Ascending aorta (tissue), 2 donors: ENCODE measurements at places on chromosomes 16 and 17.

- DNase-seq, result no peak
These were observed 15.7 kb downstream of the RHBDF2 start for GRCh38 chr17:76485569-76485968.

DNA sequence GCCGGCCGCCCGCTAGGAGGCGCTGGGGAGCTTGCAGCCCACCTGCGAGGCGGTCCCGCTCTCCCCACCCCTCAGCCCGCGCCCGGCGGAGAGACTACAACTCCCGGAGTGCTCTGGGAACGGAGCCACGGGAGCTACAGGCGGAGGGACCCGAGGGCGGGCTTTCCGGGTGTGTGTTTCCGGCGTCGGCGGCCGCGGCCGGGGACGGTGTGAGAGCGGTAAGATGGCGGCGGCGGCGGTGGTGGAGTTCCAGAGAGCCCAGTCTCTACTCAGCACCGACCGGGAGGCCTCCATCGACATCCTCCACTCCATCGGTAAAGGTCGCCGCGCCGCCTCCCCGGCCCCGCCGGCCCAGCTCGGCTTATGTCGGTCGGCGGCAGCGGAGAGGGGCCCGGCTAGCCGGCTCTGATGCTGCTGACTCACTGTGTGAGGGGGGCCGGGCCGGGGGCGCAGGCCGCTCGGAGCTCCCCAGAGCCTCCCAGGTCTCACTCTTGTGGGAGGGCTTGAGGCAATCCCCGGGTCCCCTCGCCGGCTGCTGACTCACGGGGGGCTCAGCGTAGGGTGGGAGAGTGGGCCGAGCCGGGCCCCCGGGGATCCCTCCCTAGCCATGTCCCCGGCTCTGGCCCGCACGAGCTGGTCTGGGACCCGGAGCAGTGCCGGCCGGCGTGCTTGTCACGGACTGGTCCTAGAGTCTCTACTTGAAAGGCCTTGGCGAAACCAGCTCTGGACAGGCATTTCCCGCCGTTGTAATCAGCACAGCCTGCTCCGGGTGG, at the start of gene PSMD11:
Gene PSMD11, plus strand, starts transcription at position 210 of the 773 bp plus-strand sequence. Its CDS starts 14 bp downstream, at position 224.
- DNase-seq, result peak; percentile 99

GRCh38 chr17:68821860-68822696, 133.1 kb downstream of the ABCA8 start:
- no peak for DNase-seq

GRCh38 chr17:83128306-83129240, 49.2 kb downstream of the METRNL start:
- DNase-seq, result peak; percentile 58

DNA sequence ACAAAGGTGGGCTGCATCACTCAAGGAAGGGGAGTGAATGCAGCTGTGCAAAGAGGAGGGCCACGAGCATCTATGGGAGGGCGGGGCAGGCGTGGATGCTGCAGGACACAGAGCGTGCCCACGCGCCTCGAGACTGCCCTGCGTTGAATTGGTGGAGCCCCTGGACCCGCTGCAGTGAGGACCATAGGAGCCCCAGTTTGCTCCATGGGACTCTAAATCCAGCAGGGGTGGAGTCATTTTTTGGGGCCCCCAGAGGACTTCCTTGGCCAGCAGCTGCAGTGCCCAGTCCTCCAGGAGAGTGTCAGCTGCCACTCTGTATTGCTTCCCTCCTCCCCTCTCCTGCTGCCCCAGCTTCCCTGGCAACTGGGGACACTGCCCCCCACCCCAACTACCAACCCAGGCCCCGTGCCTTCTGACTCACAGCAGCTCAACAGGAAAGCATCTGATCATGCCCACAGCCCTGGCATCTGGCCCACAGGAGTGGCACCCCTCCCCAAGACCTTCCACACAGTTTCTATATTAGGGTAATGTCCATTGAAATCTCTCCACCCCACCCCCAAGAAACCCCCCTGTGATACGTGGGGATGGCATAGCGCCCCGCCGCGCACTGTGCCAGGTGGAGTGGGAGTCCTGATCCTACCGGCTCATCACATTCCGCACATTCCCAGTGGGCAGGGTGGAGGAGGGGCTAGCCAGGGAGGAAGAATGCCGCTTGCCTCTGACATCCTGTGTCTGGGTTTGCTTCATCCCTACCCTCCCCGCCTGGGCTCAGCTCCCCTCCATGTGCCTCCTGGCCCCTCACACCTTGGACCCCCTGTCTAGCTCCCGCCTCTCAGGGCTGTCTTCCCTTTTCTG, 27.8 kb upstream of the ITGA3 start:
- DNase-seq, result no peak

DNA sequence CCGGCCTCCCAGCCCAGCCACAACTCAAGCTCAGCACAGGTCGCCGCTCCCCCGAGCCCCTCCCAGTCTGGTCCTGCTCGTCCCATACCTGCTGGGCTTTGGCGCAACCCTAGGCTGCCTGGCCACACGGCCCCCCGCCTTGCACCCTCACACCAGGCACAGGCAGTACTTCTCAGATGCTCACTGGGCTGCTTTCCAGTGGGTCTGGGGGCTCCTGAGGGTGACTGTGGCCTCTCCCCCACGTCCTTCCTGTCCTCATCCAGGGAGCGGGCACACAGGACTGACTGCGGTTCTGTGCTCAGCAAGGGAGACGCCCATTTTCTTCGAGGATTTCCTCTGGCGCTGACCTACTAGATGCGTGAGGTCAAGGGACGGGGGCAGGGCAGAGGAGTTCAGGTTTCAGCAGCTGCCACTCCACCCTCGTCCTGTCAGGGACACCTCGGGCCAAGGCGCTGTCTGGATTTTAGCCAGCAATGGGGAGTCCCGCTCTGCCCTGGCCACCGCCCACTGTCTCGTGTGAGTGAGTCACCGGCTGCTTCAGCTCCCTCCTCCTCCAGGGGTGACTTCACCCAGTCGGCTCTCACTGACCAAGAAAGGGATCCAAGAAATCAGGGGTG, 115.8 kb downstream of the NPIPB11 start:
- DNase-seq, result peak; percentile 98

GRCh38 chr16:2773188-2773968, 3.7 kb downstream of the ELOB start:
- DNase-seq, result no peak

- DNase-seq, result peak; percentile 77
These were observed 79.8 kb upstream of the TBC1D3K start for GRCh38 chr17:37844158-37844976.

GRCh38 chr17:38551121-38551520, 54.6 kb downstream of the SRCIN1 start:
- no peak for DNase-seq

- no peak for DNase-seq
These were observed 11.5 kb upstream of the PITPNA start for GRCh38 chr17:1573932-1574696.

GRCh38 chr17:31608659-31609254, 217.3 kb downstream of the RAB11FIP4 start:
- DNase-seq, result no peak

DNA sequence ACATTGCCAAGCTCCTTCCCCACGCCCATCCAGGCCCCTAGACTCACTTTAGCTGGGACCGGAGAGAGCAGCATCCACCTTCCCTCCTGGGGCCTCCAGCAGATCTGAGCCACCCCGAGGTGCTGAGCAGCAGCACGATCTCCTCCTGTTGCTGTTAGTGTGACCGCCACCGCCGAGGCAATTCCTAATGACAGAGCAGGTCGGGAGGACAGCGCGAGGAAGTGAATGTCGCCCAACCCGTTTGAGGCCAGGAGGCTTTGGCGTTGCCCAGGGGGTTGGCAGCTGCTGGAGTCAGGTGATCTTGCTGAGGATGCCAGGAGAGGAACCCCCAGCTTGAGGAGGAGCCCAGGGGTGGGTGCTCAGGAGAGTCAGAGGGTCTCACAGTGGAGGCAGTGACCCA, at the start of gene RNF222:
Gene RNF222, minus strand, starts transcription at position 192 of the 400 bp plus-strand sequence. CDS start 4,366 bp downstream, outside the sequence.
- DNase-seq, result no peak

DNA sequence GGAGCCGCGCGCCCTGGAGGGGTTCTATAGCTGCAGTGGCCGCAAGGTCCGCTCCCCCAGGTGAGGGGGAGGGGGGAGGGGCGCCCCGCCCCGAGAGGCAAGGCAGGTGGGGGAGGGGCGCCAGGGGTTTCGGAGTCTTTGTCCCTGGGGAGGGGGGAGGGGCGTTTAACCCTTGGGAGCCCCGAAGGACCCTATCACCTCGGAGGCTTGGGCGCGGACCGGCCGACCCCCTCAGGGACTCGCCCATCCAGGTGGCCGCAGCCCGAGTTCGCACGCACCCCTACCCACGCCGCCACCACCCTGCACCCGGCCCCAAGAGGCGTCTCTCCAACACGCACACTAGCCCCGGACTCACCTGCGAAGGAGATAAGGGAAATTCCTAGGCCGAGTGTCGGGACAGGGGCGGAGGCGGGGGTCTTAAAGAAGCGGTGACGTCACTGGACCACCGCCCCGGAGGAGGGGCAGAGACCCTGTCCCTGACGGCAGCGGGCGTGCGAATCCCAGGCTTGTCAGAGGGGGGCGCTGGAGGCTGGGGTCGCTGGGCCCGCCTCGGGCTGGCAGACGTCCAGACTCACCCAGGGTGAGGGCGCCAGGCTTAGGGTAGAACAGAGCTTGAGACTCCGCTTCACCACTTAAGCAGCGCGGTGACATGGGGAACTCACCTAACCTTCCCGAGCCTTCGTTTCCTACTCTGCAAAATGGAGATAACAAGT, at the start of gene CLDN6:
Gene CLDN6, minus strand, starts transcription at position 390 of the 713 bp plus-strand sequence. CDS start 2,162 bp downstream, outside the sequence.
- no peak for DNase-seq

GRCh38 chr17:3964203-3965117, at the start of gene ATP2A3:
ATP2A3 (minus strand) TSS chr17:3964437; CDS start chr17:3964291, 146 bp downstream.
- DNase-seq, result no peak

- DNase-seq, result no peak
These were observed 379.6 kb downstream of the TOX3 start for GRCh38 chr16:52167328-52167727.

GRCh38 chr17:13104576-13104975, 86.7 kb upstream of the ELAC2 start:
- no peak for DNase-seq

DNA sequence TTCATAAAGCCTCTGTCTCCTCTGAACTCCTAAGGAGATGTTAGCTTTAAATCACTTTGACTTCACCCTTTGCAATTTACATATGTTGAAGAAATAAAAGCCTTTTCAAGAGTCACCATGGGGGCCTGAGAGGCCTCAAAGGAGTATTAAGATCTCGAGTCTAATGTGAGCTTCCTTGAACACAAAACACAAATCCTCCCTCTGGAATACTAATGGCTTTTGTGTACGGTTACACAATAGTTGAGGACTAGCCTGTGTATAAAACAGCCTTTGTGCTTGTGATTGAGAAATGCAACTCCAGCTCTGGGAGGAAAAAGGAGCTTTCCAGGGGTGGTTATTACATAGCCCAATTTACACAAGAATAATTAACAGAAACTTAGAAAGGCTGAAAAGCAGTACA, 1140.2 kb downstream of the CDH11 start:
- DNase-seq, result no peak

DNA sequence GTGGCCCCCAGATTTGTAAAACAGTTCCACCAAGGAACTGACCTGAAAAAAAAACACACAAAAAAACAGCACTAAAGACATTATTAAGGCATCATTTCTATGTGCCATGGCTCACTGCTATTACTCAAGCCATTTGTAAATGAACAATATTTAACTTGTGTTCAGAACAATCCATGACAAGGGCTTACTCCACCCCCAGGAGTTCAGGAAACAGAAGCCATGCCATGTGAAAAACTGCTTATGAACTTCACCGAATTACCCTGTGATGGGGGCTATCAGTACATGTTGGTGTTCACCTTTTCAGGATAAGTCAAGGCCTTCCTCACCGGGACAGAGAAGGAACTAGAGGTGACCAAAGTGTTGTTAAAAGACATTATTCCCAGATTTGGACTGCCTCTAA, 19.2 kb downstream of the ACSM1 start:
- DNase-seq, result no peak

DNA sequence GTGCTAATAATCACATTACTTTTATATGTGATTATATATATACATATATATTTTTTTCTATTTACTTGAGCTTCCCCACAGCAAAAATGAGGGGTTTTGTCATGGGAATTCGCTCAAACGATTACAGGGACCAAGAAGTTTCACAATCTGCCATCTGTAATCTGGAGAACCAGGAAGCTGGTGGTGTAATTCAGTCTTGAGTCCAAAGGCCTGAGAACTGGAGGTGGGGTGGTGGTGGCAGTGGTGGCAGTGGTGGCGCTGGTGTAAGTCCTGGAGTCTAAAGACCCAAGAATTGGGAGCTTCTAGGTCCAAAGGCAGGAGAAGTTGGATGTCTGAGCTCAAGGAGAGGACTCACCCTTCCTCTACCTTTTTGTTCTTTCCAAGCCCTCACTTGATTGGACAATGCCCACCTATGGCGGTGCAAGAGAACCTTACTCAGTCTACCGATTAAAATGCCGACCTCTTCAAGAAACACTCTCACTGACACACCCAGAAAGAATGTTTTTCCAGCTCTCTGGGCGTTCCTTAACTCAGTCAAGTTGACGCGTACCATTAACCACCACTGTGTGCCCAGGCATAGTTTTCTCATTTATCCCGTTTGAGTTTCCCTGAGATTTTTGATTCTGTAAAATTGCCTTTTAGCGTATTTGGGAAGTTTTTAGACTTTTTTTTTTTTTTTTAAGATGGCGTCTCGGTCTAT, 31.9 kb downstream of the POLR2A start:
- DNase-seq, result no peak

- no peak for DNase-seq
These were observed 32.5 kb upstream of the CRISPLD2 start for GRCh38 chr16:84787263-84787622.

DNA sequence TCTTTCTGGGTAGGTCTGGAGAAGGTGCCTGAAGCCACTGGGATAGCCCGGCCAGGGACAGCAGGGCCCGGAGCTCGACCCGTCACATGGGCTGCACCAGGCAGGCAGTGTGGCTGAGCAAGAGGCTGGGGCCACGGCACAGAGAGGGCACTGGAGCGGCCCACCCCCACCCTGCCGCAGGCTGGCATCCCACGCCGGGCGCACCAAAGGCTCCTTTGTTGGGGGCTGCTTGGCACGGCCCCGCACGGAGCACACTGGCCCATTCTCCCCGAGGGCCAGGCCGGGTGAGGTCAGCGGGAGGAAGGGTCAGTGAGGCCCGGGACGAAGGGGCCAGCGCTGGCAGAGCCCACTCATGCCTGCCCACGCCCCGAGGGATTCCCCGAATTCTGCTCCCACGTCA, 36.5 kb upstream of the PVALEF start:
- DNase-seq, result no peak

DNA sequence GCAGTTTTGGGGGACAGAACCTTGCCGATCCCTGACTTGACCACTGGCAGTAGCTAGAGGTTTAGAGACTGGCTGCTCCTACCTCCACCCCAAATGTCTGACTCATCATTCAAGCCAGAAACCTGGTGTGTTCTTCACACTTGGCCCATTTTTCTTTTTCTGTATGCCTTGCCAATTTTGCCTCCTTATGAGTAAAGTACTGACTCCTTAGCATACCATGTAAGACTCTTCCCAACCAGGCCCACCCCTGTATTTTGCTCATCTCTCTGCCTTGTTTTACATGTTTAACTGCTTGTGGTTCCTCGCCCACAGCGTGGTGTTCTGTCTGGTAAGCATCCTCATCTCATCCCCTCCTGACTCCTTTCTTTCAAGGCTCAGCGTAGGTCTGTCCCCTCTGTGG, 37.9 kb downstream of the NUP88 start:
- DNase-seq, result no peak

DNA sequence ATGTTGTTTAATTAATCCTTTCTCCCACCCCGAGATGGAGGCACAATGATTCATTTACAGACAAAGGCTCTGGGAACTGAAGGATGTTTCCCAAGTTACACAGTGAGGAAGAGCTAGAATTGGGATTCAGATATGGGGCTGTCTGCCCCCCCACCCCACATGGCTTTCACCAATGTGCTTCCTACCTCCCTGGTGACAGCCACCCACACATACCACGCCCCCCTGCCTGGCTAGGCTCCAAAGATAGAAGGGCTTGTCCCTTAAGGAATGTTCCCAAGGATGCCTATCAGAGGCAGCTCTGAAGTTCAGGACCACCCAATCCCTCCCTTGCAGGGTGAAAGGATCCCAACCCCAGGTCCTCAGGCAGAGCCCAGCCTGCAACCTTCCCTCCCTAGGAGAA, 32.9 kb downstream of the CFAP20 start:
- DNase-seq, result no peak
